ENCODE measurements at places on chromosomes 4 and X. TPM values are rescaled to one million over a fixed set of nuclear protein-coding genes. Genes with fewer than 3 reads are reported as not detected.

The POF1B gene
- total RNA-seq: 0.64 TPM

The RWDD4 gene
- 18.6 TPM for total RNA-seq

The IL13RA2 gene
- total RNA-seq: not detected

The MAGEC3 gene
- not detected for total RNA-seq

The TMSB15B gene
- total RNA-seq: 10.3 TPM

The FSTL5 gene
- 0.28 TPM for total RNA-seq

The XPNPEP2 gene
- total RNA-seq: 0.27 TPM

The SYN1 gene
- 0.43 TPM for total RNA-seq

The MAGEA3 gene
- not detected for total RNA-seq

The AFF2 gene
- total RNA-seq: not detected

The DUSP21 gene
- not detected for total RNA-seq

The CTAG1B gene
- total RNA-seq: not detected

The PAGE5 gene
- not detected for total RNA-seq

The MID2 gene
- not detected for total RNA-seq

The GATA1 gene
- total RNA-seq: 0.36 TPM

The SRPX gene
- 0.18 TPM for total RNA-seq

The TCP11X2 gene
- total RNA-seq: not detected

The CXCL8 gene
- 0.43 TPM for total RNA-seq

The H2BW2 gene
- not detected for total RNA-seq

The ADAMTS3 gene
- total RNA-seq: not detected

The USP27X gene
- 1.3 TPM for total RNA-seq

The IL3RA gene
- 21.1 TPM for total RNA-seq

The SMAD1 gene
- 13.8 TPM for total RNA-seq

The ASB9 gene
- total RNA-seq: 0.31 TPM
